ENCODE measurements at places on chromosomes 3 and 15.

DNA sequence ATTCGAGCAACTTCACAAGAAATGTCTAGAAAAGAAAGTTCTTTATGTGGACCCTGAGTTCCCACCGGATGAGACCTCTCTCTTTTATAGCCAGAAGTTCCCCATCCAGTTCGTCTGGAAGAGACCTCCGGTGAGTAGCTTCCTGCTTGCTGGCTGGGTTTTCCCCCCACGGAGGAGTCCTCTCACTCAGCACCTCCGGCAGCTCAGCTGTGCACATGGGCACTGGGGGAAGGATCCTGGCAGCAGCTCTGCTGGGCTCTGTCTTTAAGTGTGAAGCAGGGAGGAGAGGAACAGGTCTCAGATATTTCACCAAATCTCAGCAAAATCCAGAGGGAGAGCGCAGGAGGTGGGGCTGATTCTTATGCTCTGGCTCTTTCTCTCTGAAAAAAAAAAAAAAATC, 684 bp downstream of the CAPN3 start:
- DNase-seq, result no peak

- DNase-seq, result no peak
These were observed 328.5 kb upstream of the TLE3 start for GRCh38 chr15:70426096-70426821.

DNA sequence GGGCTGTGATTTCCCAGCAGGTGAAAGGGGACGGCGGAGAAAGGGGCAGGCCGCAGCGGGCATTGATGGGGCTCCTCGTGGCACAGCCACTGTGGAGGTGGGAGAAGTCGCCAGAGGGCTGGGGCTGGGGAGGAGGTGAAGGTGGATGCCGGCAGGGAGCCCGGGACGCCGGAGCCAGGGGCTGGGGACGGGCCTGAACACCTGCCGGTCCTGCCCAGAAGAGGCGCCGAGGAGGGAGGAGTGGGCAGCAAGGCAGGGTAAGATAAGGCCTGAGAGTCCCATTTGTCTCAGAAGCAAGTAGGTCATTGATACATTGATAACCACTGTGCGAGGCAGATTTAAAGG, 571 bp upstream of the RARRES1 start:
- DNase-seq, result no peak

GRCh38 chr3:127262533-127262932, 25.3 kb downstream of the PRR20G start:
- no peak for DNase-seq

DNA sequence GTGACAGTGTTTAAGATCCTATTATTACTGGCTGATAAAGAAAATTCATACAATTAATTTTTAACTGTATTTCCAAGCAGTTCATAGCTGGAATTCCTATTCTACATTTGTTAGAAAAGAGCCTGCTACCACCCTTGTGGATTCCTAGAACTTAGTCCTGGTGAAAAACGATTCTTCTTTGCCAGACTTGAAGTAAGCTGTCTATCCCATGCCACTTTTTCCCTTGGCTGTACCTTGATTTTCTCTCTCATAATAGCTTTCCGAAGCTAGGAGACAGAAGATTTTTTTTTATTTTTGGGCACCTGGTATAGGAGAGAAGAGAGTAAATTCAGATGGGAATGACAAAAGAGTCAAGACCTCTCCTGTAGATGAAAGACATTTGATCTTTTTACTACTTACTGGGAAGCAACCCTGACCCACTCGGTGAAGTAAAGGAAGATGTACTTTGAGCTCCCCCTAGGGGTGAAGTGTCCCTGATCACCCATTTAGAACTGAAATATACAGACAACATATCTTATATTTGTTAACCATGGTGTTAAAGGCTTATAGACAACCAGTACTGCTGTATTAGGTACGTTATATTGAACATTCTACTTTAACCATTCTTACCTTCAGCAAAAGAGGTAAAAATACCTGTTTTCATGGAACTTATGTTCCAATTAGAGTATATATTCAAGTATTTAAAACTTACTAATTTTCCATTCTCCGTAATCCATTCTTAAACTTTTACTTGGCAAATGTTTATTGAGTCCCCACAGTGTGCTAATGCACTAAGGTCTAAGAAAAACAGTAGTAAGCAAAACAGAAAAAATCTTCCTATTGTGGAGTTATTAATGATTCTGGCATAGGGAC, 36.2 kb upstream of the C3orf38 start:
- peak; percentile 79 for DNase-seq

- no peak for DNase-seq
These were observed 279.0 kb upstream of the EPHA3 start for GRCh38 chr3:88828466-88828865.

- no peak for DNase-seq
These were observed 61.2 kb upstream of the DNAJC19 start for GRCh38 chr3:181050738-181051137.

DNA sequence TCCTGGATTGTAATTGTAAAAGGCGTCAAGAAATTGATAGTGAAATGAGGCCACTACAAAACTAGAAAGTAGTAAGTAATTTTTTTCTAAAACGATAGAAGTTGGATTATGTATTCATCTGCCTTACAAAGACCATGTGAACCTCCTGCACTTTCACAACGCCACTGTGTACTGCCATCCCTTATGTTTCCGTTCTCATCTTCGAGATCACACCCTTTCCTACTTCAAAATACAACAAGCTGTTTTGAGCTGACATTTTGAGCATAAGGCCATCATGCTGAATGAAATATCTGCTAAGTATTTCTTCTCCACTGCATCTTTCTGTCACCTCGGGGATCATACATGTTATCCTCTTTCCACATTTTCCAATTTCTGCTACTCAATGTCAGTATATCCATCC, 885.5 kb downstream of the ROBO1 start:
- no peak for DNase-seq

DNA sequence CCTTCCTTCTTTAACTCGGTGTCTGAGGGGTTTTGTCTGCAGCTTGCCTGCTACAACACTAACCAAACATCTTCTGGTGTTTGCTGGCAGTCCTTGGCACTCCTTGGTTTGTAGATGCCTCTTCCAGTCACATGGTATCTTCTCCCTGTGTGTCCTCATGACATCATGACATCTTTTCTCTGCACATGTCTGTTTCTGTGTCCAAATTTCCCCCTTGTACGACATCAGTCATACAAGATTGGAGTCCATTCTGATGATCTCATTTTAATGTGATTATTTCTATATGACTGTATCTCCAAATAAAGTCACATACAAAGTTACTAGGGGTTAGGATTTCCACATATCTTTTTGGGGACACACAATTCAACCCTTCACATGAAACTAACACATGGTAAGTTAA, 152.3 kb upstream of the LRRN1 start:
- DNase-seq, result no peak

- no peak for DNase-seq
These were observed 53.3 kb upstream of the ARHGEF3 start for GRCh38 chr3:56854856-56855611.

DNA sequence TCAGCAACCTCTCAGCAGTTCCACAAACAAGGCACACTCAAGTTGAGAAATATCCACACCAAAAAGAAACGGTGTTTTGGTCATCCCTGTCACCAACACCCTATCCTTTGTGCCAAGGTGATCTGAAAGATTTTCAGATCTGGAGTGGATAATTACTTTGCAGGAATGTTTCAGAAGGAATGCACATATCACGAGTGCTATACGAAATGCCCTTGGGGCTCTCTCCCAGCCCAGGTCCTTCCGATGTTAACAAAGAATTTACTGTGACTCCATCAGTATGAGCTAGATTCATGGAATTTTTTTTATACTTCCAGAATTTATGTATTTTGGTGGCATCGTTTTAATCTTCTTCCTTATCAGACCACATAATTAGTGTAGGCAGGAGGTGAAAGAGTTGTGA, 105.0 kb downstream of the GRM7 start:
- no peak for DNase-seq

- DNase-seq, result peak; percentile 49
These were observed 1.2 kb downstream of the CLSTN2 start for GRCh38 chr3:139935866-139936817.

GRCh38 chr15:28993051-28993719, 107.4 kb downstream of the APBA2 start:
- DNase-seq, result no peak

DNA sequence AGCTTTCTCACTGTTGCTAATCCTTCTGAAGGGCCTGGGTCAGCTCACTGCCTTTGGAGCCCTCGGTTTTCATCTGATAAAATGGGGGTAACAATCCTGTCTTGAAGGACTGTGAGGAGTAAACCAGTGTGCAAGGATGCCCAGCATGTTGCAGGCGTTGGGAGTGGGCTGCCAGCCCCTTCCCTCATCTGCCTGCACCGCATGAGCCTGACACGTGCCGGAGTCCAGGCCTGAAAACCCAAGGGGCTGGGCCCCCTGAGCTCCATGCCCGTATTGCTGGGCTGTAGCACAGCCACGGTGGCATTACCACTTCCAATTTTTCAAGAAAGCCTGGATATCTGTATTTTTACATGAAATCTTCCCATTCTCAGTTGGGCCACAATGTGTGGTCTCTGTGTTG, 98.1 kb downstream of the DNAJB8 start:
- DNase-seq, result no peak

DNA sequence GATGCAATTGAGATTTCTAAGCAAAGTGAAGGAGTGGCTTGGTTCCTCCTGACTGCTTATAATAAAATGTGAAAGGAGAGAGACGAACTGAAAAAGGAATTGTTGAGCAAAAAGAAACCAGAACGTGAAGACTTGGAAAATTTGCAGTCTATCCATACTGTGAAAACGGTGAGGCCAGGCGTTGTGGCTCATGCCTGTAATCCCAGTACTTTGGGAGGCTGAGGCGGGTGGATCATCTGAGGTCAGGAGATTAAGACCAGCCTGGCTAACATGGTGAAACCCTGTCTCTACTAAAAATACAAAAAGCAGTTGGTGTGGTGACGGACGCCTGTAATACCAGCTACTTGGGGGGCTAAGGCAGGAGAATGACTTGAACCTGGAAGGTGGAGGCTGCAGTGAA, 56.7 kb upstream of the TSPAN3 start:
- DNase-seq, result no peak

- DNase-seq, result no peak
These were observed 225.1 kb downstream of the UACA start for GRCh38 chr15:70538278-70538677.

DNA sequence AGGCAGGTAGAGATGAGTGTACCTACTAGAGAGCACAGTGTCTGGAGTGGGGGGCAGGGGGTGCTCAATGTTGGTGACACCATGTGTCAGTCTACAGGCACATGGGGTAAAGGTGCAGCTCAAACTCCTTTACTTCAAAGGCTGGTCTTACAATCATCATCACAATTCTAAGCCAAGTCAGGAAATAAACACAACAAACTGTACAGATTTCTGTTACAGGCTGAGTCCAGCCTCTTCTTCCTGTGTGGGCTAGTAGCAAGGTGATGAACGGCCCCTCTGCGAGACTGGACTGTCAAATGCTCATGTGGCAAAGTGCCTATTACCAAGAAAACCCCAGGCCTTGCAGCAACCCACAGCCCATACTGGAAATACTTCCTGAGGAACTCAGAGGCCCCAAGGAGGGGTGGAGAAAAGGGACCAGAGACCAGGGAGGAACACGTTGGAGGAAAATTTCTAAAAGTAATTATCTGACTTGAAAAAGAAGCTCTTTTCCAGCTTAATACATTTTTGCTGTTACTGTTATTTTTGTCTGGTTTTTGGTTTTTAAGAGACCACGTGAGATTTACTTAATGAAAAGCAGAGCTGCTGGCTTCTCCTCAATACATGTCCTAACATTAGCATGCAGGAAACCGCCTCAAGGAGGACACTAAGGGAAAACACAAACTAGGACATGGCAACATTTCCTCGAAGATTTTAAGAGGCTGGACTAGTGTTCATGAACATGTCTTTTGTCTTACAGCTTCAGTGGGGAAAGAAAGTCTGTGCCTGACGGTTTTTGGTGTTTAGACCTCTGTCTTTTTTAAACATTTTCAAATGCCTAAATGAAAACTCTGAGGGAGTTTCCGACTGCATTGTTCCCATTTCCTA, 29.5 kb downstream of the TBC1D2B start:
- no peak for DNase-seq

GRCh38 chr3:187406927-187407326, 38.7 kb downstream of the RTP4 start:
- DNase-seq, result no peak

GRCh38 chr3:151931171-151931570, 57.7 kb downstream of the SUCNR1 start:
- no peak for DNase-seq

DNA sequence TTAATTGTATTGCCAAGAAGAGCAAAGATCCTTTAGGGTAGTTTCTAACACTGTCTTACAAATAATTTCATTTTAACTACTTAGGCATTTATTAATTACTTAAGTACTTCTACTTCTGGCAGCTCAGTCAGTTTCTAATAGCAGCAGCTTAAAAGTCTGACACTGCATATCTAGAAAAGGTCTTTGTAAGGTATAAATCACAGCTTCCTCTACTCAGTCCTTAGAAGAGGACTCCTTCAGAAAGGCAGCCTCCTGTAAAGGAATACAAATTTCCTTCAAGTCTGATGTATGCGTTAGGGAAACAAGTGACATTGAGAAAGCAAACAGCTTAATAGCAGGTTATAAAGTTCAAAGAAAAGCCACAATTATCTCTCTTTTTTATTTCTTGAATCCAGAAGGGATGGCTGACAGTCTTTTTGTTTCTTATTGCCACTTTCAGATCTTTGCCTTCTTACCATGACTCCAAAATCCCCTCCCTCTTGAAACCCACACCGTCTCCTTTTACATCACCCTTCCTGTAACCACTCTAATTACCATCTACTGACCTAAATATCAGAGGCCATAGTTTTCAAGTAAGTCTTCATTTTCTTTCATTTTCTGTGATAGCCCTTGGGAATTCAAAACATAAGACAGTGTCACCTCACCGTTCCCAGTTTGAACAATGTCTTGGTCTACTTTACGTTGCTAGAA, 109.5 kb downstream of the CGGBP1 start:
- no peak for DNase-seq

DNA sequence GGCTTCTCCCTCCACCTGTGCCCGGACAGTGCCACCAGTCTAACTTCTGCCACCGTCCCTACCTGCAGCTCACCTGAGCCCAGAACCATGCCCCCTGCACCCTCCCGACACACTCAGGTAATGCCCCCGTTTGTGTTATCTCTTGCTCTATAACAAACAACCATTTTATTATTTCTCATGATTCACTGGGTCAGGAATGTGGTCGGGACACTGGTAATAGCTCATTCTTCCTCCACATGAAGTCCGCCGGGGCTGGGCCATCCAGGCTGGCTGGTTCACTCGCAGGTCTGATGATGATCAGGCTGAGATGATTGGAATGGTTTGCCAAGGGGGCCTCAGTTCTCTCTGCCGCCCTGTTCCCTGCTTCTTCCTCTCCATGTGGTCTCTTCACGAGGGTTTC, 20.3 kb upstream of the NR2E3 start:
- DNase-seq, result peak; percentile 50

- no peak for DNase-seq
These were observed 65.9 kb downstream of the POLR2M start for GRCh38 chr15:57772223-57772957.

- DNase-seq, result peak; percentile 44
These were observed 29.3 kb downstream of the PPP2R3A start for GRCh38 chr3:135994708-135995337.

GRCh38 chr15:75368689-75369239, 357 bp upstream of the MAN2C1 start:
- no peak for DNase-seq

GRCh38 chr3:24506966-24507775, 12.5 kb upstream of the THRB start:
- DNase-seq, result no peak

Measured in Caco-2 (cell line).